ENCODE measurements at places on chromosomes 2 and 18.

DNA sequence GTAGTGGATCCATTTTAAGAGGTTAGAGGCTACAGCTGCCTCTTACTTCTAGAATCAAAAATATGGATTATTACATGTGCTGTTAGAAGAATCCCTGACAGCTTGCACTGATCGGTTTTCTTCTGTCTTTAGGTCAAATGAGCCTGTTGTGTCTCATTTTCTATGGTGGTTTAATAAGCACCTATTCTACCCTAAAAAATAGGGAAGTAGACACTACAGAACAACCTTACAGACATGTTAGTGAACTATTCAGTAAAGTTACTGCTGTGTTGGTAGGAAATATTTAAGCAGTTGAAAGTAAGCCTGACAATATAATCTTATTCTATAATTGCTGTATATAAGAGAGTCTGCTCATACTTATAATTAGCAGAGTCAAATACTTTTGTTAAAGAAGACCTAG lies 168.5 kb upstream of the NOSTRIN start:
- no peak for DNase-seq

GRCh38 chr2:27627963-27628766 lies 647 bp downstream of the CCDC121 start:
- DNase-seq = peak; percentile 92

DNA sequence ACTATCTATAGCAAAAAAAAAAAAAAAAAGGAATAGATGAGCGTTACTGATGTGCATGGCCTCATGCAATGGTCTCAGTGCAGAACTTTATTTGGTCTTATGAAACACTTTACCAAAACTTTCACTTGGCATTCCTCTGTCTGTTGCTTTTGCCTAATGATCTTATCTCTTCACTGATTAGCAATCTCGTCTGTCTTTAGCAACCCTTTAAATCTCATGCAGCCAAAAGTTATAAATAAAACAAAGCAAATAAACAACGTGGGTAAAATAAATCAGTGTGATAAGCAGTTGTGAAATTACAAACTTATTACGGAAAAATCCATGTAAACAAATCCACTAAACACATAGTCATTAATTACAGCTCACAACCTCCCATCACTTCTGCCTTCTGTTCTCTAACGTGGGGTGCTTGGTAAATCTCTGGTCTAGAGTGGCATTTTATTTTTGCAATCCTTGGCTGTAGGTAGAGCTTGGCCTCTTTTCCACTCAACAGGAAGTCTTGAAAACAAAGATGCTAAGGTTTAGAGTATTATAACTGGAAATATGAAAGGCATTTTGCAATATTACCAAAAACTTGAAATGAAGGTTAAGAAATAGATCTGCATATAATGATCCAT lies 288.0 kb downstream of the AFF3 start:
- no peak for DNase-seq

GRCh38 chr18:49251451-49251850 lies 209.0 kb downstream of the DYM start:
- no peak for DNase-seq

DNA sequence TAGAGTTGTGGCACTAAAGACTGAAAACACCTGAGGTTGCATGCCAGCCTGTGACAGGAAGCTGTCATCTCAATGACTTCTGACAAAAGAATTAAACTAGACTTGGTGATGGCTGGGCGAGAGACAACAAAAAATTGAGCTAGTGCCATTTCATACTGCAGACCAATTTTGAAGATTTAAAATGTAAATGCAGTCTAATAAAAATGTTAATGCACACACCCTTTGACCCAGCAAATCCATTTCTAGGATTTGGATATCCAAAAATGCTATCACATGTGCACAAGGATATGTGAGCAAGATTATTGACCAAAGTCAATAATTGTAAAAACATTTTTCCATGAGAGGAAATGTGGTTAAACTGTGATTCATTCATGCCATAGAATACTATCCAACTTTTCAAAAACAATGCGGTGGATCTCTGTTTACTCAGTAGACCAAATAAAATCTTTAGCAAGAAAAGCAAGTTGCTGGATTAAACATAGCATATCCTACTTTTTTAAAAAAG lies 5.6 kb downstream of the FBXO36 start:
- peak; percentile 74 for DNase-seq

DNA sequence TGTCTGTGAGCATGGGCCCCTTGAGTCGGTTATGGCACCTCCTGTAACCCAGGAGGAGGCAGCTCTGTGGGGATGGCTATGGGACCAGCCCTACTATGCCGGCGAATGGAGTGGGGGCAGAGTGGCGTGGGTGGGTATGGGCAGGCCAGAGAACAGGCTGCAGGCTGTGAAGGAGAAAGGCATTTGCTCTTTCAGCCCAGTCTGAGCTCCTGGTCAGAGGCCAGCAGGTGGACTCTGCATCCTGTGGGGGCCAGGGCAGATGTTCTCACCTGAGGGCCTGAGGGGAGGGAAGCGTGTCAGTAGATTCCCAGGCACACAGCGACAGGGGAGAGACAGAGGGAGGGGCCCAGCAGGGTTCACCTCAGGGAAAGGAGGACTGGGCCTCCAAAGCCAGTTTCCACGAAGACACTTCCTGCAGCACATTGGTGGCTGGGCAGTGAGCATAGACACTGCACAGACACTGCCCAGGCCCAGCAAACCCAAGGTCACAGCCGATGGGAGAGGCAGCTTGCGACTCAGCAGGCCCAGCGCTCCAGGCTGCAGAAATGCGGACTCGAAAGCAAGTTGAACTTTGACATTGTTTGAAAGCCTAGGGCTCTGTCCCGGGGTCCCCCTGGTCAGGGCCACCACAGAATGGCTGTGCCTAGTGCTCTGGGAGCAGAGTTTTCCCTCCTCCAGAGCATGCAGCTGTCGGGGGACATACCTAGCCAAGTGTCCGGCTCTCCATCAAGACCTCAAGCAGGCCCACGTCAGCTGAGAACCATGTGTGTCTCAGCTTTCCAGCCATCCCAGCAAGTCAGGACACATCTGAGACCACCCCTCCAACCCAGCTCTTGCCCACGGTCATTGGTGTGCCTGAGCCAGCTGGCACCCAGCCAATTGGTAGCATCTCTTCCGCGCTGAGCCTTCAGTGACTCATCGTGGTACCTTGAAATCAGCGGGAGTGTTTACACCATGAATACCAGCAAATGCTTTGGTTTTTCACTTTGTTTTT lies 53.8 kb downstream of the TGOLN2 start:
- peak; percentile 85 for DNase-seq

GRCh38 chr2:208722731-208723130 lies 316.1 kb downstream of the PTH2R start:
- no peak for DNase-seq

DNA sequence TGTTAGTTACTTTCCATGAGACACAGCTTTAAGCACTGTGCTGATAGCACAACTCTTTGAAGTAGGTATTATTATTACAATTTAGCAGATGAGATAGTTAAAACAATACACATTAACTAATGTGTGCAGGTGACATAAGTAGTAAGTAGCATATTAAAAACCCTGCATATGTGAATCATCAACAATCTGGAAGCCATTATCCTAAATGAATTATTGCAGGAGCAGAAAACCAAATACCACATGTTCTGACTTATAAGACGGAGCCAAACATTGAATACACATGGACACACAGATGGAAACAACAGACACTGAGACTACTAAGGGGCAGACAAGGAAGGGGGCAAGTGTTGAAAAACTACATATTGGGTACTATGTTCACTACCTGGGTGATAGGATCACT lies 300.3 kb upstream of the GULP1 start:
- no peak for DNase-seq

DNA sequence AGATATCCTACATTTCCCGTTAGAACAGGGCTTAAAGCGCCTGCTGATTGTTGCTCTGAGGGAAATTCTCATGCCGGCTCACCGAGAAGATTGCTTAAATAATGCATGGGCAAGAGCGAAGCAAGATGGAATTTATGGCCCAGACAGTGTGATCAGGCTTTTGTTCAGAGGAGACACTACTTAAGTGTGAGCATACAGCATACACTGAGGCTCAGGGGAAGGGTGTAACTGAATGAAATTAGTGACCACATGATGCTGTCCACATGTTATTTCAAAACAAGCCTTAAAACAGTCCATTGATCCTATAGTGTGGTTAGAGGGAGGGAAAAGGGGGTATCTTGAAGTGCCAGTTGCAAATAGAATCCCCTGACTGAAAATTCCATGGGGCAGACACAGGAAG lies 125.5 kb downstream of the RAPGEF4 start:
- DNase-seq = no peak

GRCh38 chr2:186644791-186645190 lies 49.1 kb upstream of the FAM171B start:
- no peak for DNase-seq

GRCh38 chr2:193154076-193154475 lies 959.3 kb upstream of the TMEFF2 start:
- DNase-seq = no peak

GRCh38 chr2:88842656-88843460 lies 151.4 kb downstream of the RPIA start:
- no peak for DNase-seq

GRCh38 chr18:53698907-53699306 lies 525.6 kb downstream of the MBD2 start:
- DNase-seq = peak; percentile 2

- peak; percentile 23 for DNase-seq
These were observed 127.1 kb upstream of the CHAC2 start for GRCh38 chr2:53640466-53640865.

- DNase-seq = no peak
These were observed 36.3 kb downstream of the CYP27C1 start for GRCh38 chr2:127183771-127184170.

- peak; percentile 33 for DNase-seq
These were observed 214.4 kb upstream of the LRATD1 start for GRCh38 chr2:14418115-14418514.

GRCh38 chr2:215622837-215623236 lies 187.0 kb upstream of the FN1 start:
- no peak for DNase-seq

- DNase-seq = no peak
These were observed 264.1 kb downstream of the HDAC4 start for GRCh38 chr2:239136762-239137161.

- DNase-seq = no peak
These were observed 198.3 kb upstream of the NABP1 start for GRCh38 chr2:191479680-191480023.

- DNase-seq = peak; percentile 6
These were observed 38.6 kb upstream of the RASGRP3 start for GRCh38 chr2:33437815-33438214.

DNA sequence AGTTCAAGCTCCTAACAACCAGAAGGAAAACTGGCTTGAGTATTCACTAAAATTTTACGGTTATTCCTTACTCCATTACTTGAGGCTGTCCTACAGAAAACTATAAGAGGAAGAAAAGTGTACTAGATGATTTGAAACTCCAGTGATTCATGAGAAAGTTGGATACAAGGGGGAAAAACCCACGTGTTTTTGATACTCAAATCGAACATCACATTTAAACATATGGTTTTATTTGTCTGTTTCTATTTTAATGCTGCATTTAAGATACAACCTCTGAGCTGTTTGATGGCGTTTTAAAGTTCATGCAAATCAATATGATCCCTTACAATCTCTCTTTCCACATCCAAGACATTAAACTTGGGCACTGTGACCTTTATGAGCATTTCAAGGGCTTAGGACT lies 125.1 kb upstream of the LMAN1 start:
- no peak for DNase-seq

- peak; percentile 36 for DNase-seq
These were observed 362.2 kb upstream of the NXPH2 start for GRCh38 chr2:139142252-139142880.

DNA sequence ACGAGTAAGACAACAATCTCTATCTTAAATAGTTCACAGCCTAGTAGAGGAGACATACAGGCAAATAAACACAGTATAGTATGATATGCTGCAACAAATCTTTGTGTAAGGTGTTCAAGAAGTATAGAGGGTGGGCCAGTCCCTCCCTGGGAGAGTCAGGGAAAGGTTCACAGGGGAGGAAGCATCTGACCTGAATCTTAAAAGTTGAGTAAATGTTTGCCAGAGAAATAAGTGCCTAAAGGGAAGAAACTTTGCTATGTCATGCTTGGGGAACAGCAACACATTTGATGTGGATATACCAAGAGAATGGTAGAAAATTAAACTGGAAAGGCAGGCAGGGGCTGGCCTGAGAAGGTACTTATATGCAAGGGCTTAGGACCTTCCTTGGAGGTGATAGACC lies 125.7 kb upstream of the CYP26B1 start:
- no peak for DNase-seq

DNA sequence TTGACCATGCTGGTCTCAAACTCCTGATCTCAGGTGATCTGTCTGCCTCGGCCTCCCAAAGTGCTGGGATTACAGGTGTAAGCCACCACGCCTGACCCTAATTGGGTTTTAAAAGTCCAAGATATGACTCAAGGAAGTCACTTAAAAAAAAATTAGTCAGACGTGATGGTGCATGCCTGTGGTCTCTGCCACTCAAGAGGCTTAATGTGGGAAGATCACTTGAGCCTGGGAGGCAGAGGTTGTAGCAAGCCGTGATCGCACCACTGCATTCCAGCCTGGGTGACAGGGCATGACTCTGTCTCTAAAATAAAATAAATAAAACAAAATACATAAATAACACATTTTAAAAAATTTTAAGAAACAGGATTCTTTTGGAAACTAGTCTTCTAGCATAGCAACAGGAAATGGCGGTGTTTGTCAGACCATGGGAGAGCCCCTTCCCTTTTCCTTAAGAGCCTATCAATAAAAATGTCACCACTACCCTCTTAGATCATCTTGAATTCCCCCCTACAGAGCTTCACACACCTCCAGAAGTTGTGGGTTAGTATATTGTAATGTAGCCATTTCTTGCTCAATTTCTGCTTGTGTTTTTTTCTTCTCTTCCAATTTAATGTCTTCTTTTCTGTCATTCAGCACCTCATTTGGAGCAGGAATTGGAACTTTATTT lies 20.1 kb downstream of the SFT2D3 start:
- peak; percentile 89 for DNase-seq

- DNase-seq = no peak
These were observed 10.7 kb downstream of the AMER3 start for GRCh38 chr2:130766037-130766436.

GRCh38 chr2:173580351-173580750 lies 225.7 kb downstream of the CDCA7 start:
- no peak for DNase-seq

DNA sequence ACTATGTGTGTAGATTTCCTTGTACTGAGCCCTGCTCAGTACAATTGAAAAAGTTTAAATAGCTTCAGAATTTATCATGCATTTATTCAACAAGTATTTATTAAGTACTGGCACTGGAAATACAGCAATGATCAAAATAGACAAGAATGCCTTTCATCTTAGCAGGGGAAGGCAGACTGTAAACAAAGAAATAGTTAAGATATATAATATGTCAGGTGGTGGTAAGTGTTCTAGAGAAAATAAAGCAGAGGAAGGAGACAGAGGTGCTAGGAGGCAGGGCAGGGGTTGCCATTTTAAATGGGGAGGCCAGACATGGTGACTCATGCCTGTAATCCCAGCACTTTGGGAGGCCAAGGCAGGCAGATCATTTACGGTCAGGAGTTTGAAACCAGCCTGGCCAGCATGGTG lies 13.6 kb upstream of the LIPG start:
- DNase-seq = peak; percentile 28

DNA sequence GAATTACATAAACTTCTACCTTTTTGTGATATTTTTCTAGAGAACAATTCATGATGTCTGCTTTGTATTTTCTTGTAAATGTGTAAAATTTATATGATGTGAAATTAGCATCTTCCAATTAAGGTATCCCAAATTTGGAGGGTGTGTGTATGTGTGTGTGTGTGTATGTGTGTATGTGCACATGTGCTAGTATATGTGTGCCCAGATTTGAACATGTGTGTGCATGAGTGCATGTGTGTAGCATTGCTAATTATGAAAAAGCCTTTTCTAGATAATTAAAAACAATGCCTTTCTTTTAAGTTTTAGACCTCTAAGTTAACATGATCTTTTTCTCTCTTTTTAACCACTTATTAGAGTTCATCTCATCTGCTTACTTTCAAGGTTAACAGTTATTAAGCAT lies 208.0 kb upstream of the SPOPL start:
- no peak for DNase-seq
